Activated gamma-delta T cell (primary cell): ENCODE measurements at places on chromosomes 12 and 14.

DNA sequence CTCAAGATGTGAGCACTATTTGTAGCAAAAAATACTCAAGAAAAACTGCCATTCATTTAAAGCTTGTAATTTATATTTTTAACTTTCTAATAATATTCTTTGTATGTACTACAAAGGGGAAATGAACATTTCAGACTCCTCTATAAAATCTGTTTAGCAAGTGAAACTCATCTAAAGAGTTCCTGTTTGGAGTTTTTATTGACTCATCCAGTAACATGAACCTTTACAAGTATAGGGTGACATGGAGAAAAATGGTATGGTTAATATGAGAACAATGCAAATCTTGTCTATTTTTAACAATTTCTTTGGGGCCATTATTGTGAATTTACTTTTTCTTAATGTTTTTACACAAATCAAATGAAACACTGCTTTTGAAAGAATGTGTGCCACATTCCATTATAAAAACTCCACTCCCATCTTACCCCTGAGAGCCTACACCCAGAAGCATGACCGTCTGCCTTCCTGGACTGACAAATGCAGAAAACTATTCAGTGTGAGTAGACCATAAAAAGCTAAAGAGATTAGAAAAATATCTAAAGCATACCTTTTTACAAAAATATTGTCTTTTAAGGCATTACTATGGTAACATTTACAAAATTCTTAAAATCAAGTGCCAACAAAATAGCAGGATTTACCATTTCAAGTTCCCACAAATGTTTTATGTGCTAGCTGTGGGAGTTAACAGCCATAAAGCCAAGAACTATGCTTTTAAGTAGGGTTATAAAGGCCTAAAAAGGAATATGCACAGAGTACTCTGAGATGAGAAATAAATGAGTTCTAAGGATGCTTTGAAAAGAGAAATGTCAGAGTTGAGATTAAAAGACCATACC lies 144.0 kb downstream of the ADAMTS20 start:
- DNase-seq: no peak

DNA sequence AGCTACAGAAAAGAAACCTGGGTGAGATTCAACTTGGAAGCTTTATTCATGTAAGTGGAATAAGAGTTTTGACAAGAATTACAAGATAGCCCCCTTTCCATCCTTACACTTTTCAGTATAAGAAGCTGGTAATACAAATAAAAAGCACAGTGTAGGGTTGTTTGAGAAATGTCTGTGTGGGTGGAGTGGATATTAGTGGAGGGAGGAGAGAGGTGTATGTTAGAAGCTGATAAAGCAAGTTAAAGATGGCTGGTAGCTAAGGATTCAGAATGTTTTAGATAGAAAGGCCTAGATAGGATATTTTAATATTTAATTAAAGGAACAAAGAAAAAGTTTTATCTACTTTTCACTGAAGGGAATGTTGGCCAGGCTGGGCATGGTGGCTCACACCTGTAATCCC lies 12.5 kb downstream of the CFAP54 start:
- DNase-seq: no peak

DNA sequence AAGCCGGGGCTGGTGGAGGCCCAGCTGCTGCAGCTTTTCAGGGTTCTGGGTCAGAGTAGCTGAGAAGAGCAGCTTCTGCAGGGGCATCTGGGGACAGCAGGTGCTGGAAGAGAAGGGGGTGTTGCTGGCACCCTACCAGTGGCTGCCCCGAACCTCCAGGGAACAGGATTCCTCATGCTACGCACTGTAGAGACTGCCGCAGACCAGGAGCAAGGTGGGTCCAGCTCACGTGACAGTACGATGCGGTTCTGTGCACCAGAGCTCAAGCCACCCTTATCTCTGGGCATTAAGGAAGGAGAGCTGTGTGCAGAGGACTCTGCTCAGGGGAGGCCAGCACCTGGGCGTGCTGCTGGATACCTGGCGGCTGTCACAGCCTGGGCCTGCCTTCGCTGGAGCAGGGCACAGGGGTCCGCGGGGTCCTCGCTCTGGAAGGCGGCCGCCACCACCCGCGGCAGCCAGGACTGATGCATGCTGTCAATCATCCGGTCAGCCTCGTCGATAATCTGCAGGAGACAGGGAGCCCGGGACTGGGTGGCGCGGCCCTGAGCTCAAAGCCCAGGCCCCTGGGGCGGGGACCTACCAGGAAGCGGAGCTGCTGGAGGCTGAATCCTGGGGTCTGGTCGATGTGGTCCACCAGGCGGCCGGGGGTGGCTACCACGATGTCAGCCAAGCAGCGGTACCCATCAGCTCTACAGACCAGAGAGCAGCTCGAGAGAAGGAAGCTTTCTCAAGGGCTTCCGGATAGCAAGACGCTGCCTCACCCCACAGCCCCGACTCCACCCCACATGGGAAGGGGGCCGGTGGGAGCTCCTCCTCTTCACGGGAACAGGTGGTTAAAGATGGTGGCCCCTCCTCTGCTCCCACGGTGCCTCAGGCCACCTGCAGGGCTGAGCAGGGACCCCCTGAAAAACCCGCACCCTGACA lies 2.9 kb downstream of the DDX51 start:
- DNase-seq: no peak

DNA sequence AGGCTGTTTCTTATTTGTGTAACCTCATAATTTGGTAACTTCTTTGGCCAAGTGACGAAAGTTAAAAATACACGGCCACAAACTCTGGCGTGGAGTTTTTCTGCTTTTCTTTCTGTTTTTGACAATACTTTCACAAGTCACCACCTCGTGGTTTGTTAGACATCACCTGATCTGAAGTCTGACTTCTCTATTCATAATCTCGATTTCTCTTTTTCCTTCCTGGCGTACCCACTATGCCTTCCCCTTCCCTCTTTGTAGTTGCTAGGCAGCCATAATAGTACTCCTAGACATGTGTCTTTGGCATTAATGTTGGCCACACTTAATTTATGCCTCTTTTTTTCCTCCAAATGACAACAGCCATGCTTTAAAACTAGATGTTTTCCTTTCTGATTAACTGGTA lies 97.6 kb downstream of the POLR3B start:
- no peak for DNase-seq

GRCh38 chr14:38122241-38122640 lies 85.5 kb upstream of the SSTR1 start:
- DNase-seq: no peak

DNA sequence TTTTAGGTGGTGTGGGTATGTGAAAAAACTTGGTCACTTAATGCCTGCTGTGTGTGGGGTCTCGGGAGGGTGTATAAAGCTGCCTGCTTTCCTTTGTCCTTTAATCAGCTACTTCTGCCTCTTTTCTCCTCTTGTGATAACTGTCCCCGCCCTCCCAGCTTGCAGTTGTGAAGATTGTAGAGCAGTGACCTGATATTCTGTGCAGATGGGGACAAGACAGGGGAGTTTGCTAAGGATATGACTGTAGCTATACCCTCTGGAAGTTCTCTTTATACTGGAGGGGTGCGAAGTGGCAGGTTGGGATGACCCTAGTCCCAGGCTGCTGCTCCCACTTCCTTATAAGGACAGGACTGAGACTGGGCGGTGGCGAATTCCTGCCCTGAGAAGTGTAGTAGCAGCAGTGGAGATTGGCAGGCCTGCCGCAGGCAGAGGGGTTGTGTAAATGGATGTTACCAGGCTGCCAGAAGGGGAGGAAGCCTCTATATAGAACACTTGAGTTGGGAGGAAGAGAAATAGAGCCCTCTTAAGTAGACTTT lies 835 bp downstream of the MYL6 start:
- no peak for DNase-seq

DNA sequence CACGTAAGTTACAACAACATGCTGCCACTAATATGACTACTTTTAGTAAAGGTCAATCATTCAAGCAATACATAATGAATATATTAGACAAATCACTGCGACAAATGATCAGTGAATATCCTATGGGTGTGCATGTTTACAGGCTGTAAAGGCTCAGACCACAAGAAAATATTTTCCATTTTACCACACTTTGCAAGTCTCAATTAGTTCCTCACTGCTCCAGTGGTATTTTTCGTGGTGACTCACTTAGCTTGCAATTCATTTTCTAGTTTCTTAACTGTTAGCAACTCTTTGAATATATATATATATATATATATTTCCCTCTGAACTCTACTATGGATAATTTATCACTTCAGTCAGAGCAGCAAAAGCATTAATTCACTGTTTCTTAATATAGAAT lies 96.9 kb downstream of the EML5 start:
- DNase-seq: no peak

GRCh38 chr14:76133103-76133502 lies 18.6 kb upstream of the GPATCH2L start:
- no peak for DNase-seq

DNA sequence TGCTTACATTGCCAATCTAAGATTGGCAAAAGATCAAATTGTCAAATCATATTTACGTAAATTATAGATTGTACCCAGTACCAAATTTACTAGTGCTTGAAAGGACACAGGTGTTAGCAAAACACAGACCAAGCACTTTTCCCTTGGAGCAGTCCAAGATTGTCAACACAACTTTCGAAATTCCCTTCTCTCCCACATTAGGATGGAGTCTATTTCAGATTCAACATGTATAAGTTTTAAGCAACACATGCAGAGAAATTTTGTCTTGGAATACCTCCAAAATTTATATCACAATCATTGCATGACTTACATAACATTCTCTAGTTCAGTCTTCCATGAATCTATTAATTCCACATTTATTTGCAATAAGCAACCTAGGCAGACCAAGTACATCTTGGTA lies 74.9 kb upstream of the SLCO1C1 start:
- DNase-seq: no peak

- DNase-seq: no peak
Measured at GRCh38 chr12:13836099-13836498, 145.3 kb downstream of the GRIN2B start.

GRCh38 chr14:67705211-67705610 lies 3.5 kb downstream of the RDH12 start:
- DNase-seq: no peak

DNA sequence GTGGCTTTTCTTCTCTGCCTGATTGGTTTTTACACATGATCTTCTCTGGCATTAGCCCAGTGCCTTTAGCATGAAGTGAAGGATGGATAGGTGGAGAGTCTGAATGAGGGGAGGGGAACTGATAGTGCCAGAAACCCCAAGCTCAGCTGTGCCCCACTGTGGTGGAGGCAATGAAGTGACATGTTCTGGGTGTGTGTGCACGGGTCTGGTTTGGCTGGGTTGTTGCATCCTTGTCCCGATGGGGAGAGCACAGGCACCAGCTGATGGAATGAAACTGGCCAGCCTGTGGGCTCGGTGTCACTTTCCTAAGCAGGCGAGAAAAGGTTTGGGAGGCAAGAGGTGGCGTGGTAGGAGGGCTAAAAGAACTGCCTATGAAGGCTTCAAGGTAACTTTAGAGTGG lies 65.3 kb downstream of the CACNA1C start:
- DNase-seq: no peak

DNA sequence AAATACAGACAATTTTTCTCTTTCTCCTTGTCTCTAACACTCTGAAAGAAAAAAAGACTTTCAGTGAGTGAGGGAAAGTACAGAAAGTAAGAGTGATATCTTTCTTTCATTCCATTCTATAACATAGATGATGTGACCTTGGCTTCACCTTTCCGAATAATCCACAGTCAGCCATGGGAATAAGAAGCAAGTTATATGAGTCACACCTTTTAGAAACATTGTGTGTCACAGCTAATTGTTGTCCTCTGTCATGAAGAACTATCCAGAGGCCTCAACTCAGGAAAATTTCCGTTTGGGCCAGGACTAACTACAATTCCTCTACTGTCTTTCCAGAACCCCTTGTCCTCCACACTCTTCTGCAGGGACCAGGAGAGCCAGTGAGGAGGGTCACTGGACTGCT lies 209.7 kb upstream of the FAR2 start:
- DNase-seq: no peak

DNA sequence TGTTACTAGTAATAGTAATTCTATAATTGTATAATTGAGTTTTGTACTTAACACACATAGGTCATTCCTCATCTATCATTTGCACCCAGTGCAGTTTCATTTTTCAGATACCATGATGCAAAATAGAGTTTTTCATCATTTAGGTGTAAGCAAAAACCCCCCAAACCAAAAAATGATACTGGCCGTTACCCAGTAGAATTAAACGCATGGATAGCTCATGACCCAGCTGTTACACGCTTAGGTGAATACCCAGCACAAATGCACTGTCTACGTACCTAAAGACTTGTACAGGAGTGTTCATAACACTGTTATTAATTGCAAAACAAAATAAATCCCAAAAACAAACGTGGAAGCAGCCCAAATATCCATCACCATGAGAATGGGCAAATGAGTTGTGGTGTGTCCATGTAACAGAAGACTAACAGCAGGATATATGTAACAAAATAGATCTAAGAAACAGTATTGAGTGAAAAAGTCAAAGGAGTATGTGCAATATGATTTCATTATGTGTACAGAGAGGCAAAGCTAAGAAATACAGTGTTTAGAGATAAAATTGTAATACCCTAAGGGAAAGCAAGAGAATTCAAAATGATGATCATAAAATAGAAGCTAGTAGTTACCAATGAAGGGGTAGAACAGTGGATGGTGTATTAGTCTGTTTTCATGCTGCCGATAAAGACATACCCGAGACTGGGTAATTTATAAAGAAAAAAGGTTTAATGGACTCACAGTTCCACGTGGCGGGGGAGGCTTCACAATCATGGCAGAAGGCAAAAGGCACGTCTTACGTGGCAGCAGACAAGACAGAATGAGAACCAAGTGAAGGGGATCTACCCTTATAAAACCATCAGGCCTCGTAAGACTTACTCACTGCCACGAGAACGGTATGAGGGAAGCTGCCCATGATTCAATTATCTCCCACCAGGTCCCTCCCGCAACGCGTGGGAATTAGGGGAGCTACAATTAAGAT lies 49.8 kb downstream of the EID3 start:
- DNase-seq: no peak
